Activated naive CD8-positive, alpha-beta T cell treated with anti-CD3 and anti-CD28 coated beads, Interleukin-2, amount 10 ng/mL, durations not matched to agents 7 days and 5 days (primary cell): ENCODE measurements at places on chromosomes 6 and 20.
A peak's percentile ranks its signal among the peaks of the same experiment; 100 is the strongest.

DNA sequence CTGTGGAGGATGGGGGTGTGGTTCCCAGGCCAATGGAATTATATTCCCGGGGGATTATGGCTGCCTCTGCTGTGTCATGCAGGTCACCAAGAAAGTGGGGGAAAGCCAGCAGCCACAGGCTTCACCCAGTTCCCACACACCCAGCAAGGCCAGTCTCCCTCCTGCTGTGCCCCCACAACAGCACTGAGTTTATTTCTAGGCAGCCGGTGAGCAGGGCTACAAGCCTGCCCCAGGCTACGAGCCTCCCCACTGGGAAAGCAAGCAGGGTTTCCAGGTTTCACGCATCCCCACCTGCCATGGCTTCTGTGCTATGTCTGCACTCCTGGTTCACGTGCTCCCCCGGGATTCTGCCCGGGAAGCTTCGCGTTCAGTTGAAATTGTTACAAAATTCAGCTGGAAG lies 72.6 kb downstream of the ERMARD start:
- H3K4me1 ChIP-seq, result no peaks in the 10 kb centered on the region
- H3K36me3 ChIP-seq, result peaks cover 1% of the 10 kb centered on the region
- no peak overlapping the region for H3K27ac ChIP-seq
- DNase-seq, result no peak
- H3K27me3 ChIP-seq, result peaks cover 72% of the 10 kb centered on the region
- H3K4me3 ChIP-seq, result no peak overlapping the region

- no peaks in the 10 kb centered on the region for H3K36me3 ChIP-seq
- peak; percentile 45 for DNase-seq
- peaks cover 73% of the 10 kb centered on the region for H3K27me3 ChIP-seq
- H3K27ac ChIP-seq, result no peak overlapping the region
- peaks cover 13% of the 10 kb centered on the region for H3K4me1 ChIP-seq
Observed at GRCh38 chr6:7727086-7727945, 1.4 kb downstream of the BMP6 start.

DNA sequence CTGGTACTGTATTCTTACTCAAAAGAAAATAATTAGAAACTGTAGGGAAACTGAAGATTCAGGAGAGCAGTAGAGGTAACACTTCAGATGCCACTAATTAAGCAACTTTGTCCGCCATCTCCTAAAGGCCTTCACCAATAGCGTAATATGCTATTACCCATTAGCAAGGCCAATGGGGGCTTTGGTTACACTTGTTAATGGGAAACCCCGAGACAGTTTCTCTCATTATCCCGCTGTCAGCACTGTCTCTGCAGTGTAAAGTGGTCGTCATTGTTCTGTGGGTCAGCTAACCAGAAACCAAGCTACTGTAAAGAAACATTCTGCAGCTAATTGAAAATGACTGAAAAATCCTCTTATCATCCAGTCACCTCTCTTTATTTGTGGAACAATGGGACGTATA lies 468.0 kb upstream of the POU3F2 start:
- no peak overlapping the region for H3K27ac ChIP-seq
- no peaks in the 10 kb centered on the region for H3K36me3 ChIP-seq
- H3K4me3 ChIP-seq, result no peak overlapping the region
- no peaks in the 10 kb centered on the region for H3K27me3 ChIP-seq

DNA sequence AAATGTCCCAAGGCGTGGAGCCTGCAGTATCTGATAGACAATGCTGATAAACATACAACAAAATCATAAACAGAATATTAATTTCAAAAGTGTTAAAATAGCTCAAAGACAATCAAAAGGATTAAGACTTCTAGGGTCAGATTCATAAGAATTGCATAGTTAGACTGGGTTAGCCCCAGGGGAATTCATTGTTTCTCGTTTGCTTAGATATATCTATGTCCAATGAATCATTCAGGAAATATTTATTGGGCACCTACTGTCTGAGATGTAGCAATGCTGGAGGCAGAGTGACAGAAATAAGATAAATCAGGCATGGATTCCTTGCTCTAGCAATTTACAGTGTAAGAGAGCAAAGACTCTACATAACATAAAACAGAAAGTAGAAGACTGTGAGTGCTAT lies 124.4 kb upstream of the PRL start:
- no peak for DNase-seq
- H3K27ac ChIP-seq, result no peak overlapping the region
- H3K4me1 ChIP-seq, result no peaks in the 10 kb centered on the region
- no peaks in the 10 kb centered on the region for H3K36me3 ChIP-seq
- H3K27me3 ChIP-seq, result no peaks in the 10 kb centered on the region
- H3K4me3 ChIP-seq, result no peak overlapping the region

DNA sequence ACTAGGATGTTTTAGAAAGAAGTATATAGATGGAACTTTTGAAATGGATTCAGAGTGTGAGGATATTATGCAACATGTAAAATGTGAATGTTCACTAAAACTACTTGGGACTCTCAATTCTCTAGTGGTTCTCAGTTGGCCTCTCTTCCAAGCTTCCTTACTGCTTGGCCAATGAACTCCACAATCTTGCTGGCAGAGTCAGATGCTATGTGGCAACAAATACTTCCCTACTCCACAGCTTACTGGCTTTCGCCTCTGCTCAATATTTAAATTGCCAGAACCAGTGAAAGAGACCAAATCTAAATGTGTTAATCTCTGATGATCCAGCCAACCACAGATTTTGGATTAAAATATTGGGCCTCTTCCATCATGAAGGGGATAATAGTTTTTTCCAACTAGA lies 138.4 kb downstream of the HTR1B start:
- no peaks in the 10 kb centered on the region for H3K4me1 ChIP-seq
- DNase-seq, result no peak
- H3K27ac ChIP-seq, result no peak overlapping the region
- no peaks in the 10 kb centered on the region for H3K36me3 ChIP-seq
- H3K4me3 ChIP-seq, result no peak overlapping the region
- no peaks in the 10 kb centered on the region for H3K27me3 ChIP-seq

GRCh38 chr6:101108286-101108685 lies 227.2 kb upstream of the ASCC3 start:
- H3K27me3 ChIP-seq, result no peaks in the 10 kb centered on the region
- no peaks in the 10 kb centered on the region for H3K4me1 ChIP-seq
- no peak overlapping the region for H3K4me3 ChIP-seq
- H3K36me3 ChIP-seq, result no peaks in the 10 kb centered on the region
- DNase-seq, result no peak
- H3K27ac ChIP-seq, result no peak overlapping the region

DNA sequence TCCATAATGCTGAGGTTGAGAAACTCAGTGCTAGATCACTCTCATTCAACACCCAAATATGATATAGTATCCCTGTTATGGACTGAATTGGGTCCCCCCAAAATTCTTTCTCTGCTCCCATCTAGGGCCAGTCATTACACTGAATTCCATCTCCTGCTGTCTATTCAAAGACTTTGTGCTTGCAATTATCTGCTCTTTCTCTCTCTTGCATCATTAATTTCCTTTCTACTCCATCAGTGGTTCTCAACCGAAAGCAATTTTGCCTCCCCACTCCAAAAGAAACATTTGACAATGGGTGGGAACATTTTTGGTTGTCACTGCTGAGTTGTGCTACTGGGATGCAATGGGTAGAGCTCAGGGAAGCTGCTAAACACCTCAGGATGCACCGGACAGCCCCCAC lies 271.5 kb upstream of the CDYL start:
- H3K4me3 ChIP-seq, result no peak overlapping the region
- no peaks in the 10 kb centered on the region for H3K36me3 ChIP-seq
- H3K27ac ChIP-seq, result no peak overlapping the region
- no peak for DNase-seq

DNA sequence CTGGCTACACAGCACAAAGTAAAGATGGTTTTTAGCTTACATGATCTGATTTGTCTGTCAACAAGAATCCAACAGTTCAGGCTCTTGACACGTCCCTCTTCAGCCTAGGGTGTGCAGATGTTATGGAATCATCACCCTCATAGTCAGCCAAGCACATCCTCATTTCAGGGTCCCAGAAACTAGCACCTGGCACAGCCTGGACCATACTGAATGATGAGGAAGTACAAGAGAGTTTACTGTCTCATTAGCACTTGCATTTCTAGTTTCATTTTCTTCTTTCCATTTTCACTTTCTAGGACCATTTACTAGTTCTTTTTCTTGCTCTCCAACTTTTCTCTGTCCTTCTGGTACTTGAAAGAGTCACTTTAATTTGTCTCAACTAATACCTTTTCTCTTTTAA lies 6.5 kb downstream of the RIPOR2 start:
- peaks cover 35% of the 10 kb centered on the region for H3K36me3 ChIP-seq
- H3K27ac ChIP-seq, result peak overlapping the region; percentile 97
- H3K4me3 ChIP-seq, result peak overlapping the region; percentile 99
- H3K4me1 ChIP-seq, result peaks cover 71% of the 10 kb centered on the region

- no peaks in the 10 kb centered on the region for H3K36me3 ChIP-seq
- H3K4me3 ChIP-seq, result no peak overlapping the region
- no peak for DNase-seq
- H3K27me3 ChIP-seq, result no peaks in the 10 kb centered on the region
- H3K4me1 ChIP-seq, result peaks cover 9% of the 10 kb centered on the region
- H3K27ac ChIP-seq, result no peak overlapping the region
Observed at GRCh38 chr6:35234901-35235300, 21.1 kb downstream of the SCUBE3 start.

DNA sequence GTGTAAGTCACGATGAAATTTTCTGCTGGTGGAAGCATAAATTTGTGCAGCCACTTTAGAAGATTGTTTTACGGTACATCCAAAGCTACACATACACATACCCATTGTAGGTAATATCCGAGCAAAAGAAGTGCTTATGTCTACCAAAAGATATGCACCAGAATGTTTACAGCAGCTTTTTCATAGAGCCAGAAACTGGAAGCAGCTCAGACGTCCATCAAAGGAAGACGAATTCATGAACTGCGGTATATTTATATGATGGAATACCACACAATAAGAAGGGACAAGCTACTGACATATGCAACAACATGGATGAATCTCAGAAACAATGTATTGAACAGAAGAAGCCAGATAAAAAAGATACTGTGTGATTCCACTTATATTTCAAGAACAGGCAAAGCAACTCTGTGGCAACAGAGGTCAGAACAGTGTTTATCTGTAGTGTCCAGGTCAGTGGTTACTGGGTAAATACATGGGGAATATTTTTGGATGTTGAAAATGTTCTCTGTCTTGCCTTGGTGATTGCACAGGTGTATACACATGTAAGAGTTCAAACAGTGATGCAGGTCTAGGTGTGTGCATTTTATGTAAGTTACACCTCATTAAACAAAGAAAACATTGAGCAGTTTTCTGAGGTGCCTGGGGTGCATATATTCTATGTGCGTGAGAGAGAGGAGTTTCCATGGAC lies 51.9 kb upstream of the EXOC2 start:
- H3K4me3 ChIP-seq, result no peak overlapping the region
- no peaks in the 10 kb centered on the region for H3K27me3 ChIP-seq
- no peak overlapping the region for H3K27ac ChIP-seq
- no peak for DNase-seq

DNA sequence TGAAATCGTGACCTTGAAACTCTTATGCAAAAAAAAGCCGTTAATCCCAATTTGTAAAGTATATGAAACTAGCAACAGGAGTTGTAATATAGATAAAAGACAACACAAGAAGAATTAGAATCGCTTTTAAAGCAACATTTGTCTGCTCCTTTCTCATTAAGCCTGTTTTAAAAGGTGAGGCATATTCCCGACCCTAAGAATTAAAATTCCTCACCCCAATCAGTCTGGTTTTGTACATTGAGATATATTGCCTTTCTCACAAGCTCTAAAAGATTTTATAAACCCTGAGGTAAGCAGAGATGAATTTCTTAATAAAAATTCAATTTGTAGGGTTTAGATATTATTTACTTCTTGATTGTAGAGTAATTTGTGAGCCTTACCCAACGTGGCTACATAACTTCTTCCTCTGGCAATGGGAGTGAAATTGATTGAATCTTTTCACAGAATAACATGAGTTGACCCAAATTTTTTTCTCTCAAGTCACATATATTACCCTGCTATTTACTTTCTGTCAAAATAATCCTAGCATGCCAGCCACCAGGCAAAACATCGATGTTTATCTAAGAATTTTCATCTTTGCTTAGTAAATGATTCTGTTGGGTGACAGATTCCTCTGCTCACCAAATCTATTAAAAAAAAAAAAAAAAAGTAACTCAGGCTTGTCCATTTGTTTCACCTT lies 173.7 kb downstream of the HACE1 start:
- no peak overlapping the region for H3K4me3 ChIP-seq
- H3K27me3 ChIP-seq, result no peaks in the 10 kb centered on the region
- peaks cover 6% of the 10 kb centered on the region for H3K4me1 ChIP-seq
- DNase-seq, result no peak
- no peak overlapping the region for H3K27ac ChIP-seq

DNA sequence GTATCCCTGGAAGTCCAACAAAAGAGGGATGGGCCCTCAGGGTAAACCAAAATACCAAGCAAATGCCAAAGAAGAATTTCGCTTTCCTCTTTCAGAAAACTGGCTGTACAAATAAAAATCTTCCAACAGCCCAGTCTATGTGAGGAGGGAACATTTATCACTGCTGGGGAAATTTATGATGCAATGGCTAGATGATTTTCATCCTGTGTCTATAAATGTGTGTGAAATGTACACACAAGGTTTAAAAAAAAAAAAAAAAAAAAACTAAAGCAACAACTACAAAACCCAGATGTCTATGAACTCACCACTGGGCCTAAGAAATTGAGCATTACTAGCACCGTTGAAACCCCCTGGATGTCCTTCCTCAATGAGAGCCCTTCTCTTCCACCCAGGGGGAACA lies 68.7 kb upstream of the SLC4A11 start:
- no peak overlapping the region for H3K27ac ChIP-seq
- H3K4me1 ChIP-seq, result peaks cover 8% of the 10 kb centered on the region
- H3K27me3 ChIP-seq, result no peaks in the 10 kb centered on the region
- no peak overlapping the region for H3K4me3 ChIP-seq

- peaks cover 25% of the 10 kb centered on the region for H3K4me1 ChIP-seq
- H3K27ac ChIP-seq, result no peak overlapping the region
- H3K36me3 ChIP-seq, result peaks cover 6% of the 10 kb centered on the region
- no peak for DNase-seq
Observed at GRCh38 chr20:33399924-33400323, 1.4 kb downstream of the CDK5RAP1 start.

DNA sequence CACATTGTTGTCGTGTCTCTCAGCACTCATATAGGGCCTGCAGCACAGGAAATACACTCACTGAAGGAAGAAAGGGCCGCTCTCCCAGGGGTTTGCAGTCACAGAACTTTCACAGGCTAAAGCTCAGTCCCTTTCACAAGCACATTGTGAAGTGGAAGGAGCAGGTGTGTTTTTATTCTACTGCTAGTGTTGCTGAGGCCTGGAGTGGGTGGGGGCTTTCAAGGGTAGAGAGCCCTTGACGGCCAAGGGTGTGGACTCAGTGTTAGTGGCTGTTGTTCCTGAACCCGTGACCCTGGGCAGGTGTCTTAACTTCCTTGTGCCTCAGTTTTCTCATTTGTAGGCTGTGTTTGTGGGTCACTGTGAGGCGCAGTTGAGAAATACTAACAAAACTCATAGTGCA lies 66.2 kb upstream of the SLC22A1 start:
- no peaks in the 10 kb centered on the region for H3K27me3 ChIP-seq
- peaks cover 32% of the 10 kb centered on the region for H3K4me1 ChIP-seq
- H3K36me3 ChIP-seq, result peaks cover 52% of the 10 kb centered on the region
- no peak for DNase-seq
- H3K27ac ChIP-seq, result no peak overlapping the region

DNA sequence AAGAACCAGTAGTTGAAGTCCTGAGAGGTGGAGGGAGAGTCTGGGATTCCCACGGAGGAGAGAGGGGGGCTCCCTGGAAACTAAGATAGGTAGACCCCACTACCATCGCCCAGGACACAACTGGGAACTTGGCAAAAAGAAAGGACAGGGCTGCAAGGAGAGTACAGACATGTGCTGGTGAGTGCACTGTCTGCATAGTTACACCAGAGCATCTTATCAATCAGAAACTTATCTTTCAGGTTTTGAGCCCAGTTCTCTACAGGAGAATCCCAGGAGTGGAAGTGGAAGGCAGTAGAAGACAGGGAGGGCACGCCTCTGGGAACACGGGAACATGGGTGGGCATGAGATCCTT lies 12.2 kb downstream of the NFKBIL1 start:
- peak overlapping the region; percentile 76 for H3K4me3 ChIP-seq
- peaks cover 26% of the 10 kb centered on the region for H3K27me3 ChIP-seq
- peak overlapping the region; percentile 70 for H3K27ac ChIP-seq
- H3K36me3 ChIP-seq, result peaks cover 31% of the 10 kb centered on the region
- no peak for DNase-seq
